ENCODE measurements at places on chromosomes 2 and 18. TPM values are rescaled to one million over a fixed set of nuclear protein-coding genes. Genes with fewer than 3 reads are reported as not detected.

The UBE2F gene
- total RNA-seq, result 36.8 TPM

The KATNAL2 gene
- 4.8 TPM for total RNA-seq

The SETBP1 gene
- 2.7 TPM for total RNA-seq

The ZNF396 gene
- total RNA-seq, result 0.37 TPM

The PARD6G gene
- total RNA-seq, result 0.59 TPM

The PTPRN gene
- total RNA-seq, result 0.98 TPM

The SGPP2 gene
- total RNA-seq, result not detected

The LRRTM1 gene
- total RNA-seq, result under 0.01 TPM

The KCNF1 gene
- not detected for total RNA-seq

The RUFY4 gene
- total RNA-seq, result not detected

The SLC14A1 gene
- total RNA-seq, result under 0.01 TPM

The DUSP2 gene
- total RNA-seq, result 0.37 TPM

The PRKCE gene
- total RNA-seq, result 11.8 TPM

The RASGRP3 gene
- total RNA-seq, result 0.73 TPM

The CHRNA1 gene
- under 0.01 TPM for total RNA-seq

The SKA1 gene
- total RNA-seq, result 25.4 TPM

The KCNG2 gene
- total RNA-seq, result not detected

The OR6B3 gene
- not detected for total RNA-seq

The DLX2 gene
- 0.20 TPM for total RNA-seq

The INPP5D gene
- total RNA-seq, result 0.39 TPM

The C2orf66 gene
- under 0.01 TPM for total RNA-seq

The LHCGR gene
- total RNA-seq, result not detected

The PRKRA gene
- total RNA-seq, result 47.0 TPM

The SLC4A5 gene
- under 0.01 TPM for total RNA-seq

The HOXD13 gene
- total RNA-seq, result not detected

The METTL5 gene
- total RNA-seq, result 56.2 TPM

The GALNT13 gene
- 2.6 TPM for total RNA-seq

The CRYGC gene
- total RNA-seq, result not detected

The CERKL gene
- under 0.01 TPM for total RNA-seq

The KIAA2012 gene
- not detected for total RNA-seq

The CNTNAP5 gene
- not detected for total RNA-seq

The EFEMP1 gene
- total RNA-seq, result 72.9 TPM

The ACADL gene
- total RNA-seq, result 0.37 TPM

The LRATD1 gene
- 0.37 TPM for total RNA-seq

The TSPYL6 gene
- not detected for total RNA-seq

The CNDP1 gene
- total RNA-seq, result not detected

The ADD2 gene
- total RNA-seq, result 0.20 TPM

The C18orf54 gene
- 5.3 TPM for total RNA-seq

The CNNM4 gene
- total RNA-seq, result 3.1 TPM

The DARS1 gene
- 116 TPM for total RNA-seq

The TMEM198 gene
- total RNA-seq, result 1.2 TPM

The FRZB gene
- under 0.01 TPM for total RNA-seq

The PAX8 gene
- total RNA-seq, result 2.9 TPM

The IL1F10 gene
- total RNA-seq, result not detected

The SERPINB3 gene
- total RNA-seq, result not detected

The NOL4 gene
- total RNA-seq, result not detected

The LTBP1 gene
- 340 TPM for total RNA-seq

The ABCA12 gene
- total RNA-seq, result under 0.01 TPM

The CTAGE1 gene
- not detected for total RNA-seq

The KCNS3 gene
- 1.1 TPM for total RNA-seq
